ENCODE measurements at places on chromosomes 7 and 10.

DNA sequence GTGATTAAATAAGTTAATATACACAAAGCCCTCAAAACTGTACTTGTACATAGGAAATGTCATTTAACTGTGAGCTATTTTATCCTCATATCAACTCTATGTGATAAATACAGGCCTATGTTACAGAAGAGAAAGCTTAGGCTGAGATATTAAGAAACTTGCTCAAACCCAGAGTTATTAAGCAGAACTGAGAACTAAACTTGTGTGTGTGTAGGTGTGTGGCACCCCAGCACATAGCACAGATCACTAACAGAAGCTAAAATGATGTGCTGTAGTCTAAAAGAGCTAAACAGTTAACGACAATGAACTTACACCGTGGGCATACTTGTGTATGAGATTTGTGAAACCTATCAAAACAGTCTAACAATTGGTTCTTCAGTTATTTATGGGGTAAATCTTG, 34.5 kb downstream of the MTPN start:
- DNase-seq, result no peak

- no peak for DNase-seq
Measured at GRCh38 chr10:72050873-72051272, 37.5 kb downstream of the SPOCK2 start.

DNA sequence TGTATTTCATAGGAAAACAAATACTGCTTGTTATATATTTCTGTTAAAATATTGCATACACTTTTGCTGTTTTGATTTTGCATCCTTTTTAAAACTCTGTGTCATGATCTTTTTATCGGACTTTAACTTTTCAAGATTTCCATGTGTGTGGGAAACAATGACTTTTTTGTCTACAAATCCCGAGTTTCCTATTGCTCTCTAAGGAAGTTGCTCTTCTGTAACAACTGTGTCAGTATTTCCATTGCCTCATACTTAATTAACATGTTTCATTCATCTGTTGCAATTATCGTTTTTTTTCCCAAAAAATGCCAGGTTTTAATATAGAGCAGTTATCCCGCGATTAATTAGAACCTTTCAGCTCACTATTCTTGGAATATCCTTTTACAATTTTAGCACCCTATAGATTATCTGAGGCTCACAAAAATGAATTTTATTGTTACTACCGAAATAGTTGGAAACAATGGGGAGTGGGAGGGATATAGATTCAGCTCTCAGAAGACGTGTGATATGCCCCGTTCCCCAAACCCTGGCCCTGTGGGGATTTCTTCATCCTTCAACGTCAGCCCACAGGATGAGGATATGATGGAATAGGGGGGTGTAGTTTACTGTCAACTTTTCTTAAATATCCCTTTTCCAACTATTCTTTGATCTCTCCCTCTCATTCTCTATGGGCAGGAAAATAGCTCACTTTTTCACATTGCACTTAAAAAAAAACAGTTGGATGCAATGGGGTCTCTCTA, 297.6 kb upstream of the IGFBP3 start:
- DNase-seq, result no peak

DNA sequence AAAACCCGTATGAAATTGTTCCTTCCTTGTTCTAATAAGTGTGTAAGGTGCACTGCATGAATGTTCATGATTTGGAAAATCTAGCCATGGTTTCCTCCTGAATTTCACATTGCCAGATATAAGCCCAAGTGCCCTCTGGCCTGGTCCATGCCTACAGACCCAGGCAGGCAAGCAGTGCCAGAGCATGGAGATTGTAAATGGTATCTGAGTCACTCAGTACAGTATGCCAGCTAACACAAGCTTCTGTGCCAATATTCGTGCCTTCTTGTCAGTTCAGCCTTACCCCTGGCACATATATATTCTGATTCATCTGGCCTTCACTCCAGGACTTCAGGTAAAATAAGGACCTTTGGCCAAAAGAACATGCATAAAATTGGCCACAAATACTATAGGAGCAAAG, 38.4 kb upstream of the PDE1C start:
- no peak for DNase-seq

GRCh38 chr10:33478675-33479125, 144.2 kb upstream of the NRP1 start:
- no peak for DNase-seq

DNA sequence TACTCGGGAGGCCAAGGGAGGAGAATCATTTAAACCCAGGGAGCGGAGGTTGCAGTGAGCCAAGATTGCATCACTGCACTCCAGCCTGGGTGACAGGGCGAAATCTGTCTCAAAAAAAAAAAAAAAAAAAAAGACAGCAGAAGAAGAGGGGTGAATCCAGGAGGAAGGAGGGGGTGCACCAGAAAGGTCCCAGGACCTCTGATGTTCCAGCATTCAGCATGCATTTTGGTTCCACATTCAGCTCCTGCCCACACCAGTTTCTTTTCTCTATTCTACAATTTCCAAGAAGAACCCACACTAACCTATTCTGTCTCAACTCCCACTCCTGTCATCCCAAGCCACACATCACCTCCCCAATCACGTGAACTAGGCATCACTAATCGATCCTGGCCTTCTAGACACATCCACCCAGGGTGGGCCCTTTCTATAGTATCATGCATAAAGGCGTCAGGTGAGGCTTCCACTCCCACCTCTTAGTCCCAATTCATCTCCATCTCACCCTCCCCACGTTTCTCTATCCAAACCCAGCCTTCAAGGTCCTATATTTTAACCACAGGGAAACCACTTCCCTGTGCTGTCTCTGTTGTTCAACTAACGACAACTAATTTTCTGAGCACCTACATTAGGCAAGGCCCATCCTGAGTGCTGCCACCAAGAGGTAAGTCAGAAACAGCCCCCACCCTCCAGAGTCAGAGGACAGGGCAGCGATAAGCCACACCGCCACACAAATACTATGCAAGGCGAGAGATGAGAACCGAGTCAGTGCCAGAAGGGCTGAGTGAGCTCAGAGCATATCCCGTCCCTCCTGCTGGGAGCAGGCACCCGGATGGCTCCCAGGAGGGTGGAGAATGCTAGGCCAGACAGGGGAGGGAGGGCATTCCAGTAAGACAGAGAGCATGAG, 2.2 kb downstream of the ANXA11 start:
- DNase-seq, result peak; percentile 82

DNA sequence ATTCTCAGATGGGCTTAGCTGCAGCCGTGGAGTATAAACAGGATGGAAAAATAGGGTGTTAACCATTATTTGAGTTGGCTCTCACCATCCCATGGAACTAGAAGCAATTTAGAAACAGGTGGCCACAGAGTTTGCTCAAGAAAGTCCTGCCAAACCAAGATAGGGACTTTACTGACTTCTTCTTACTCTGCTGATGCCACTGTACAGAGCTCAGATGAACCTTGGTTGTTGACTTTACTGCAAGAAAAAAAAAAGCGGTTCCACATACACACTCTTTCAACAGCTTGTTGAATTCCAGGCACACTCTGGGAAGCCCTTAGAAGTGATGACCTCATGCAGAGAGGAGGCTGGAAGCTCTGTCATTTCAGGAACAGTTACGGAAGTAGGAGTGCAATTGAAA, 753.4 kb downstream of the NRG3 start:
- DNase-seq, result no peak

GRCh38 chr10:131901181-131901829, 497 bp downstream of the PPP2R2D start:
- peak; percentile 69 for DNase-seq

GRCh38 chr7:126720232-126720631, 532.5 kb downstream of the GRM8 start:
- no peak for DNase-seq

DNA sequence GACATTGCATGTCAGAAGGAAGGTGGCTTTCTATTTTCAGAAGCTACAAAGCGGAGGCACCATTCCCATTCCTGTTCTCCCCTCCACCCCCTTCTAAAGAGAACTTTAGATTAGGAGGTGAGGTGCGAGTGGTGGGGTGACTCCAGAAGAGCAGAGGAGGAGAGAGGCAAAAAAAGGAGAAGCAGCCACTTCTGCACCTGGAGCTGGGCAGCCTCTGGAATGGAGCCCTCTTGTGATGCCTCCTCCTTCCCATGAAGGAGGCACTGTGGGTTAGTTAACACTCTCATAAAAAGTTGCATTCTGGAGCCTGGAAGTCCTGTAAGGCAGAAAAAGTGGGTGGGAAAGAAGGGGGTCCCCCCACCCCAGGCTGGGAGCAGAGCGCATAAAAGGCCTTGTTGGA, 4.8 kb downstream of the PTF1A start:
- DNase-seq, result no peak

- peak; percentile 76 for DNase-seq
Measured at GRCh38 chr10:73991884-73992245, 6.1 kb upstream of the VCL start.

GRCh38 chr7:135235841-135236240, 2.2 kb downstream of the STRA8 start:
- DNase-seq, result no peak

DNA sequence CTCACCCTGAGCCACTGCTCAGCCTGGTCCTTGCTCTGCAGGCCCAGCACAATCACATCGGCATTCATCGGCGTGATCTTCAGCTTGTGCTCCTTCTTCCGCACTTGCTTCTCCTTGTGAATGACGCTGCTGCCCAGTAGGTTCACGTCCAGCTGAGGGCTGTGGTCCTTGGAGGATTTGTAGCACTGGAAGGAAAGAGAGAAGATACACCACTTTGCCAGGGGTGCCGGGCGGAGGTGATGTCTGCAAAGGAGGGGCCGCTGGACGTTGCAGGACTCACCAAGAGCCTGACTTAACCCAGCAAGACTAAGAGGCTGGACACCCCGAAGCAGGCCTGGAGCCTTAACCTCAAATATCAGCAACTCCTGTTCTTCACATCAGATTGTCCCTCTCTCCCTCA, 74.8 kb downstream of the VWA2 start:
- no peak for DNase-seq

- no peak for DNase-seq
Measured at GRCh38 chr7:33237036-33237435, 107.7 kb downstream of the BBS9 start.

- DNase-seq, result peak; percentile 35
Measured at GRCh38 chr10:62352356-62352970, 21.7 kb upstream of the ZNF365 start.

GRCh38 chr10:23968301-23968700, 240.6 kb upstream of the KIAA1217 start:
- no peak for DNase-seq

- no peak for DNase-seq
Measured at GRCh38 chr10:13056456-13057077, 43.4 kb upstream of the OPTN start.

DNA sequence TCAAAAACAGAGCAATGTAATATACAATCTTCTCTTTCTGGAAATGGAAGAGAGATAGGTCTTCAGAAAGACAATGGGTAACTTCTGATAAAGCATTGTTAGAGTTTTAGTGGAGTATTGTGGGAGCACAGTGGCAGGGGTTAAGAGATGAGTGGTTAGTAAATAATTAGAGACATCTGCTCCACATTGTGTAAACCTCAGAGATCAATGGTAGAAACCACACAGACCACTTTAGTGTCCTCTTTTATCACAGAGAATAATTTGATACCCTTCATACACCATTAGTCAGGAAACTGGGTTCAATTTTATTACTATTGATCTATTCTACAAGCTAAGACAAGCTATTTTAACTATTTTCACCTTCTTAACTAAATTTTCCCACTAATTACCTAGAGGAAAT, 35.9 kb upstream of the MAGI2 start:
- no peak for DNase-seq

DNA sequence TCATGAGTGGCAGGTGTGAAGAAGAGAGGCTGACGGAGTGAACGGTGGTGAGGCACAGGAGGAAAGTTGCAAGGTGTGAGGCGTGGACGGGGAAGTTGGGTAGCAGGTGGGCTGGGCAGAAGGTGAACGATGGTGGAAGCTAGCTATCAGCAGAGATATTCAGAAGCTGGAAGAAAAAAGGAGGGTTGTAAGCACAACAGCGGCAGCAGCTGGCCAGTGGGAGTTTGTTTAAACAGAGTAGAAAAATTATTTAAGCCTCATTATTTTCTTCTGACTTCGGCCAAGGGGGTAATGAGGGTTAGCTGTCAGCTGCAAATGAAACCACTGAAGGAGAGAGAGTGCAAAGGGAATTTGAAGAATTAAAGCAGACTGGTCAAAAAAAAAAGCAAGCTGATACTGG, 62.1 kb upstream of the PRKAR2B start:
- no peak for DNase-seq

- DNase-seq, result no peak
Measured at GRCh38 chr7:70229242-70229641, 631.0 kb downstream of the AUTS2 start.

DNA sequence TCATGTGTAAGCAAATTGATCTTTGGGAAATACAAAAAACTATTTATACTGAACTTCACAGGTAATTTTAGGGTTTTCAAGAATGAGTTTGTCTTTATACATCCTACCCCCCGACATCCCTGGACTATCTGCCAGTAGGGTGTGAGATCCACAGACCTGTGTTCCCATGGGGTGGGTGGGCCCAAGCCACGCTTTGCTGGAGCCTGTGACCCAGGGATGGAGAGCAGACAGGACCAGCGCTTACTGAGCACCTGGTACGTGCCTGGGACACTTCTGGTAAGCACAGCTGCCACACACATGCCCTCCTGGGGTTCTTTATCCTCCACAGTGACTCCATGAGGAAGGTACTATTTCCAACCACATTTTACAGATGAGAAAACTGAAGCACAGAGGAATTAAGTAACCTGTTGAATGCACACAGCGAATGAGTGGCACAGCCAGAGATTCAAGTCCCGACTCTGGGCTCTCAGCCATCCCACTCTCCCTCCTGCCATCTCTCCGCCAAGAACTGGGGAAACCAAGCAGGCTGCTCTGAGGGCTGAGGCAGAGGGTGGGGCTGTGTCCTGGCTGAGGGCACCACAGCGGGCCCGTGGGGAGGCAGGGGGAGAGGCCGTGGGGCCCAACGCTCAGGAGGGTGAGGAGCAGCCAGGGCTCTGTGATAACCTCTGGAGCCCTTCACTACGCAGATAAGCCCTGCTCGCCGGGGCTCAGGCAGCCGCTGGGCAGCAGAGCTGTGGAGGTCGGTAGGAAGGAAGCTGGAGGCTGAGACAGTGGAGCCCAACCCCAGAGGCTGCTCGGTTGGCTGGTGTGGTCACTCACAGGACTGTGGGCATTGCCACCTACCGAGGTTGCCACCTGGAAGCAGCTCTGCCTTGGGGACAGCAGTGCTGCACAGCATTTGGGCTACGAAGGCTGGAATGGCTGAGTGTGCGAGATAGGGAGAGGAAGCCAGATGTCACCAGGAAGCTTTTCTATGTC, 124.2 kb downstream of the ARHGAP22 start:
- no peak for DNase-seq

GRCh38 chr7:121493553-121493952, 97.4 kb upstream of the FAM3C start:
- no peak for DNase-seq

- peak; percentile 83 for DNase-seq
Measured at GRCh38 chr7:128697302-128697905, 25.3 kb downstream of the GARIN1A start.

Data from activated T-cell treated with anti-CD3 and anti-CD28 coated beads, Interleukin-2, amount 50 U/mL, for 48 hours (primary cell).